ENCODE measurements at places on chromosomes 7 and 10.

GRCh38 chr10:110723224-110723891 is 79.2 kb downstream of the RBM20 start:
- DNase-seq: no peak

GRCh38 chr10:36450380-36450779 is 675.0 kb upstream of the ANKRD30A start:
- no peak for DNase-seq

DNA sequence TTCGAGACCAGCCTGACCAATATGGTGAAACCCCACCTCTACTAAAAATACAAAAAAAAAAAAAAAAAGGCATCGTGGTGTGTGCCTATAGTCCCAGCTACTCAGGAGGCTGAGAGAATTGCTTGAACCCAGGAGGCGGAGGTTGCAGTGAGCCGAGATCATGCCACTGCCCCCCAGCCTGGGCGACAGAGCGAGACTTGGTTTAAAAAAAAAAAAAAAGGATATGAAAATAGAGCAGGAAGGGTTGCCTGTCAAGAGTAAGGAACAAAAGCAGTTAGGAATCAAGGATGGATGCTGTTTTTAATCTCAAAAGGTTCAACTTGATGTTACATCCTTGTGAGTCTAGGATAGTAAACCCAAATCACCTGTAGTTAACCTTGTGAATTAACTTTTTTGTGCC is 11.8 kb upstream of the ASCC1 start:
- DNase-seq: no peak

DNA sequence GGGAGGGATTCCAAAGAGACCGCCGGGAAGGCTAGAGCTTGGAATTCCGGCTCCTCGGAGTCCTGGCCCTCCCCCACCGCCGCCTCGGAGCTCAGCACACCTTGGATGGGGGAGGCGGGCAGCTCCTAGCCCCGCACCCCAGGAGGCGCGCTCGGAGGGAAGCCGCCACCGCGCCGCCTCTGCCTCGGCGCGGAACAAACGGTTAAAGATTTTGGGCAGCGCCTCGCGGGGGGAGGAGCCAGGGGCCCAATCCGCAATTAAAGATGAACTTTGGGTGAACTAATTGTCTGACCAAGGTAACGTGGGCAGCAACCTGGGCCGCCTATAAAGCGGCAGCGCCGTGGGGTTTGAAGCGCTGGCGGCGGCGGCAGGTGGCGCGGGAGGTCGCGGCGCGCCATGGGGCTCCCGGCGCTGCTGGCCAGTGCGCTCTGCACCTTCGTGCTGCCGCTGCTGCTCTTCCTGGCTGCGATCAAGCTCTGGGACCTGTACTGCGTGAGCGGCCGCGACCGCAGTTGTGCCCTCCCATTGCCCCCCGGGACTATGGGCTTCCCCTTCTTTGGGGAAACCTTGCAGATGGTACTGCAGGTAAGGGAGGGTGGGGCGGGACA is at the start of gene CYP26A1:
Gene CYP26A1, plus strand, starts transcription at position 355 of the 608 bp plus-strand sequence. Its CDS starts 42 bp downstream, at position 397.
- DNase-seq: peak; percentile 18

DNA sequence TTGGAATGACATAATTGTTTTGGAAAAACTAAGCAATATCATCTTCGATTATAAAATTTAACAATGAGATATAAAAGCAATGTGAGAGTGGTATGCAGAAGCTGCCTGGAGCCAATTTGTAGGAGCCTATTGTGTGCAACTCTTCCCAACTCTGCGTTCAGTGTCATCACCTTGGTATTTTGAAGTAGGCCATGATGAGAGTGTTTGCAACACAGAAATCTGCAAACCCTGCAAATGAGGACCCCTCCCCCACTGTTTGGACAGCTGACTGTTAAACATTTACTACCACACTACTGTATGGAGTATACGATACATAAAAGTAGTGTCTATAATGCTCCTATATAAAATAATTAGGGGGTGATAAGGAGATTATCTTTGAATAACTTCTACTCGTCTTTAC is 531.3 kb downstream of the ATRNL1 start:
- no peak for DNase-seq

- DNase-seq: no peak
Measured at GRCh38 chr7:2838873-2839578, 5.1 kb downstream of the GNA12 start.

DNA sequence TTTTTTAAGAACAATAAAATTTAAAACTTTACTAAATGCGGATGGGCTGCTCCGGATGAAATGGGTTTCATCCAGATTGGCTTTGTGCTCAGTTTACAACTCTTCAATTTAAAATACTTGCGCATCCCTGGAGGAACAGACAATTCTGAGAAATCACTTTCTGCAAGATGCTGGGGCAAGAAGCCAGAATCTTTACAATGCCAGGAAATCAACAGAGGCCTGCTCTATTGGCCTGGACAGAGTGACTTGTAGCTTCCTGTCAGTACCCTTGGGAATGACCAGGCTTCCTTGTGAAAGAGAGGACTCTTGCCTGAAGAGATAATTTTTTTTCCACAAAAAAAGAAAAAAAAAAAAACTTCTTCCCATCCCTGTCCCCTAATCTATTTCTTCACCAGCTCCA is 3.9 kb upstream of the FAM13C start:
- DNase-seq: no peak

DNA sequence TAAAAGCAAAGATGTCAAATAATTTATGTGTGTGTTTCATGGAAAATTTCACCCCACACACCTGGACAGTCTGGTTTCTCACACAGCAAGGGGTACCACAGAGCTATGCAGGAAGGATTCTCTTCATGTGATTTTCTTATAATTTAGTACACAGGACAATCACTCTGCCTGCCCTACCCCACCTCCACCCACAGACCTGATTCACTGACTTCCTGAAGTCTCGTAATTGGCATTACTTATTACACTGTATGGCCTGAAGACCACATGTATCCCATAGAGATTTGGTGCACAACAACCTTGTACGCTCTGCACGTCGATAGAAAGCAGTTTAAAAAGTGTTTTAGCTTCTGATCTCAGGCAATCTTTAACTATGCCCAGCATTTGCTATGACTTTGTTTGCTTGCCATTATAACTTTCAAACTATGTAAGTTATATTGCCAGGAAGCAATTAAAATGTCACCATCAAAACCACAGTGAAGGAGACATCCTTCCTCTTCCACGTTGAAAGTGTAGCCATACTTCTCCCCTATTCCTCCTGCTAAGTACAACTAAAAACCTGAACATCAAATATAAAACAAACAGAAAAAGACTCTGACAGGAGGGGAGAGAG is 279.4 kb upstream of the IMMP2L start:
- DNase-seq: no peak

DNA sequence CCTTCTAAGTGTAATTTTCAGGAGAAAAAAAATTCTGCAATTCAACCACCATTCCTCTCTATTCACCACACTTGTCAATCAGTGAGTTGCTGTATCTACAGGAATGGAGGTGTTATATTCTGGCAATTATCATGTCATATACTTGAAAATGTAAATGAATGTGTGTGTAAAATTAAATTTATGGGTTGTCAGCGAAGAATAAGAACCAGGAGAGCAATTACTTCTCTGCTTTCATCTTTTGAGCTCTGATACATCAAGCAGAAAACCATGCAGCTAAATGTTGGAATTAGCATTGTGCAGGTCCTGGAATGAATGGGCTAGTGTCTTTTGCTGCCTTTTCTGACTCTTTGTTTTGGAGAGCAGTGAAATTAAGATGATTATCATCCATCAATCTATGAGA is 207.6 kb downstream of the FOXP2 start:
- no peak for DNase-seq

DNA sequence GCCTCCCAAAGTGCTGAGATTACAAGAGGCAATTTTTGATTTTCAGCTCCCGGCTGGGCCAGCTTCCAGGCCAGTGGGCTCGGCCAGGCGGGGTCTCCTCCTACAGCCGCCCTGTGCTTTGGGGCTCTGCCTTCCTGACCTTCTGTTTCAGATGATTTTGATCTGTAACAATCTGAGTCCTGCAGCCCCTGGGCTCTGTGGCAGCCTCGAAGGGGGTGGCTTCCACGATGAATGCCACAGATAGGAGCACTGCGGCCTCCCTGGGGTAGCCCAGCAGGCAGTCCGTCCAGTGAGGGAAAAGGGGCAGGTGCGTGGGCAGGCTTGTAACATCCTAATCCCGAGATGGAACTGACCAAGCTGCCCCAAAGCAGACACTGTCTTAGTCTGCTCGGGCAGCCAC is 177.5 kb downstream of the DNAJB6 start:
- no peak for DNase-seq

DNA sequence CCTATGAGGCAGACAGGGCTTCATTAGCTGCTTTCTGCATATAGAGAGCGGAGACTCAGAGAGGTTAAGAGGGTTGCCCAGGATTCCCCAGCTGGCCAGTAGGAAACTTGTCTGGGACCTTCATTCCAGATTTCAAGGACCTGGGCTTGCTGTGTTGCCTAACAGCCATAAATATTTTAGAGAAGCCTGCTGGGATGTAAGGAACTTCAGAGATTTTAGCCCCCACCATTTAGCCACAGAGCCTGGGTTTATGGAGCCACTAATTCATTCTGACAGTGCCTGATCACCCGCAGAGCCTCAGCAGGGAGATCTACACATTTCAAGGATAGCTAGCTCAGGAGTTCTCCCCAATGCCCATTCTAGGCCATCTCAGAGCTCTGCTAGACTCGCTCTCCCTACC is 56.6 kb upstream of the TRUB1 start:
- no peak for DNase-seq

DNA sequence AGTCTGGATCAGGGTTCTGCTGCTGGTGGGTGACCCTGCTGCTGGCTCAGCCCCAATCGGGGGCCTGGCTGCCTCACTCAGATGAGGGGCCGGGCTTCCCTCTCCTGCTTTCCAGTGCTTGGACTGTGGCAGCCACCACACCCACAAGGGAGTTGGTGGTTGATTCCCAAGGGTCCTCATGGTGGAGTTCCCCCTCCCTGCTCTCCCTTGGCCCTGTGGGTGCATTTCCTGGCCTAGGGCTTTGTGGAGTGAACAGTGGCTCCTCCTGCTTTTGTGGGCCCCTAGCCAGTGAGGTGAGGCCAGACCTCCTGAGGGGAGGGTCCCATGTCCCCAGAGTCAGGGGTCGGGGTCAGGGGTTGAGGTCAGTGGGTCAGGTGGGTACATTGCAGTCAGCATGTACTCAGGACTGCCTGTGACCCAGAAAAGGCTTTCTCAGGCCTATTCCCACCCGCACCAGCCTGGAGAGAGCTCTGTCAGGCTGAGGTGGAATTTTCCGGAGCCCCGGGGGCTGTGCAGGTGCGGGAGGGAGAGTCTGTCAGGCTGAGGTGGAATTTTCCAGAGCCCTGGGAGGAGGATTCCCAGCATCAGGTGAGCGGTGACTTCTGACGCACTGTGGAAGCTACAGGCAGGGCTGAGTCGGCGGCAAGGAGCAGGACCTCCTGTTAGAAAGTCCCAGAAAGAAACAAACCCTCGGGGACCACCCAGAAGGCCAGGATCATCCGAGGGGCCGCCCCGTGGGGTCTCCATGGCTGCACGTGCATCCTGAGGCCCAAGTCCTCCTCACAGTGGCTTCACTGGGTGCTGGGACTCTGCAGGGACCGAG is 94.4 kb upstream of the INSIG1 start:
- no peak for DNase-seq

All from ACHN (cell line).